ENCODE measurements at places on chromosomes 13 and 19. TPM values are rescaled to one million over a fixed set of nuclear protein-coding genes. Genes with fewer than 3 reads are reported as not detected.

DNA sequence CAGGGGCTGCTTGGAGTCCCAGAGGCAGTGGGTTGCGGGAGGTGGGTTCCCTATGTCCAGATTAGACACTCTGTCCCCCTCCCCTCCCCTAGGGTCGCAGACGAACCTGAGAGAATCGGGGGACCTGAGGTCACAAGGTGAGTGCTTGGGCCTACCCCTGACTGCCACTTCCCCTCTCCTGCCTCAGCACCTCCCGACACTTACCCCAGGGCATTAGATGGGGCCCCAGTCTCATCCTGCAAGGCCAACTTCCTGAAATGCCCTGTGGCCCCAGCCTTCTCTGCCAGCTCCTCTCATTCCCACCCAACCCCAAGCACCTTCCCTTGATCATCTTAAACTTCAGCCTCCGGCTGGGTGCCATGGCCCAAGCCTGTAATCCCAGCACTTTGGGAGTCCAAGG, 23.0 kb downstream of the CKM start:
- no peaks in the 10 kb centered on the region for H3K27me3 ChIP-seq
- no peak overlapping the region for H3K4me3 ChIP-seq
- no peak for DNase-seq
- no peak overlapping the region for H3K27ac ChIP-seq
- peaks cover 17% of the 10 kb centered on the region for H3K36me3 ChIP-seq

- no peak for DNase-seq
- H3K36me3 ChIP-seq, result no peaks in the 10 kb centered on the region
- no peaks in the 10 kb centered on the region for H3K4me1 ChIP-seq
- H3K27ac ChIP-seq, result no peak overlapping the region
- H3K4me3 ChIP-seq, result no peak overlapping the region
- no peaks in the 10 kb centered on the region for H3K27me3 ChIP-seq
Measured at GRCh38 chr13:51845574-51846318, 769 bp upstream of the TMEM272 start.

- H3K4me1 ChIP-seq, result no peaks in the 10 kb centered on the region
- H3K27ac ChIP-seq, result no peak overlapping the region
- no peaks in the 10 kb centered on the region for H3K36me3 ChIP-seq
- DNase-seq, result no peak
Measured at GRCh38 chr13:39283072-39283471, 244.8 kb downstream of the NHLRC3 start.

- H3K4me3 ChIP-seq, result no peak overlapping the region
- no peak overlapping the region for H3K27ac ChIP-seq
- H3K4me1 ChIP-seq, result no peaks in the 10 kb centered on the region
- H3K36me3 ChIP-seq, result no peaks in the 10 kb centered on the region
- DNase-seq, result no peak
Measured at GRCh38 chr13:98206946-98207345, 29.9 kb upstream of the RNF113B start.

DNA sequence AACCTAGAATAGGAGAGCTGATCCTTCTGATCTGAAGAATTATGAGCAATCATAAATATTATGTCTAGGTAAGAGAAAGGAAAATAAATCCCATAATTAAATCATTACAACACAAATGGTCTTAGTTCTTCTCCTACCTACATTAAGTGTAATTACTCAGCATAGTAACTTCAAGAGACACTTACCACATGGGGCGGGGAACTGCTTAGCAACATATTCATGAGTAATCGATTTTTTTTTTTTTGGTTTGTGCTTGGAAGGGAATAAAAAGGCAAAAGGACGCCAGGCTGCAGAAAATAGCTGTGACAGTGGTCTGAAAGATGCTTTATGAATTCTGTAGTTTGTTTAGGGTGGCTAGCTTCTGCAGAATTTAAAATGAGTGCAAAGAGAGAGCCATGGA, 103.3 kb upstream of the HTR2A start:
- H3K27ac ChIP-seq, result no peak overlapping the region
- H3K27me3 ChIP-seq, result no peaks in the 10 kb centered on the region
- H3K36me3 ChIP-seq, result no peaks in the 10 kb centered on the region
- DNase-seq, result no peak

DNA sequence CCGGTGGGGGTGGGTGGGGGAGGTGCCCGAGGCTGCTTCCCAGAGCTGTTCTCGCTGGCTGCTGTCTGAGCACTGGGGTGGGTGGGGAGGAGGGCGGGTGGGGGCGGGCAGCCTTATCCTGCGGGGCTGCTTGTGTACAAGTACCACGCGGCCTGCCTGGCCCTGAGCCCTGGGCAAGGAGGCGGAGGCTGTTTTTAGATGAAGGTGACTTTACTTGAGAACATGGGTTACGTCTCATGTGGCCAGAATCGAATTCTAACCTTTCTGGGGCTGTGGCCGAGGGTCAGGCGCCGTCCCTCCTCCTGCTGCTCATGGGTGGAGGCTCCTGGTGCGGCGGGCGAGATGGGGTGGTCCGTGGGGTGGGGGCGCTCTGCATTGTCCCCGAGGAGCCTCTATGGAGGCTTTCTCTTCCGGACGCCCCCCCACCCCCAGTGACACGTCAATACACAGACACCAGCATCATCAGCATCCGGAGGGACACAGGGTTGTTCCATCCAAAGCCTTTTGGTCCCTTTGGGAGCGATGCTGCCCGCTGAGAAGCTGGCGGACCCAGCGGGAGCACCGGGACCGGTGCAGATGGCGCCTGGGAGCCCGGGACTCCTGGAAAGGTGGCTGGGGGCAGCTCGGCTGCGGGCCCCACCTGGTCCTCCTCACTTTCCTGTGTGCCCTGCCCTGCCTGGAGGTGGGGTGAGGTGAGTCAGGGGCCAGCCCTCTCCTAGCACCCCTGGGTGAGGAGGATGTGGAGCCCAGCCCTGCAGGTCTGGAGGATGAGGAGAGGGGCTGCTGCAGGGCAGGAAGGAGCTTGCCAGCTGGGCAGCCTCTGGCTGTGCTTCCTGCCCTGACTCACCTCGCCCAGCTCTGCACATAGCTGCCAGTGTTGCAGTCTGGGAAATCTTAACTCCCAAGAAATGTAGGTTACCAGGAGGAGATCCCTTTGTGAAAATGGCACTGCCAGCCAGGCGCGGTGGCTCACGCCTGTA, 3.4 kb downstream of the BSG start:
- no peak overlapping the region for H3K4me3 ChIP-seq
- H3K27me3 ChIP-seq, result no peaks in the 10 kb centered on the region
- no peak overlapping the region for H3K27ac ChIP-seq
- peaks cover 31% of the 10 kb centered on the region for H3K36me3 ChIP-seq
- no peak for DNase-seq

DNA sequence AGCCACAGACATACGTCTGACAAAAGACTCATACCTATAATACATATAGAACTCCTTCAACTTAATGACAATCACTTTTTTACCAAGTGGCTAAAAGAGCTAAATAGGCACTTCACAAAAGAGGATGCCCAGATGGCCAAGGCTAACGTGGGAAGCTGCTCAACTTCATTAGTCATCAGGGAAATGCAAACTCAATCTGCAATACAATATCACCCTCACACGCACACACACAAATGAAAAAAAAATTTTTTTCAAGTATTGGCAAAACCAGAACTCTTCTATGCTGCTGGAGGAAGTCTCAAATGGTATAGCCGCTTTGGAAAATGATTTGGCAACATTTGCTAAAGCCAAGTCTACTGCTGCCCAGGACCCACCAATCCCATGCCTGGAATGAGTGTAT, 14.6 kb upstream of the DNMT1 start:
- no peak overlapping the region for H3K27ac ChIP-seq
- no peak for DNase-seq
- no peaks in the 10 kb centered on the region for H3K36me3 ChIP-seq
- no peak overlapping the region for H3K4me3 ChIP-seq
- H3K27me3 ChIP-seq, result no peaks in the 10 kb centered on the region

- H3K4me1 ChIP-seq, result no peaks in the 10 kb centered on the region
- no peak for DNase-seq
- peaks cover 4% of the 10 kb centered on the region for H3K36me3 ChIP-seq
- no peak overlapping the region for H3K4me3 ChIP-seq
- no peaks in the 10 kb centered on the region for H3K27me3 ChIP-seq
Measured at GRCh38 chr13:49760558-49760957, 31.9 kb downstream of the KPNA3 start.

GRCh38 chr19:18660051-18660910, 23.2 kb upstream of the CRTC1 start:
- no peak for DNase-seq
- peaks cover under 1% of the 10 kb centered on the region for H3K36me3 ChIP-seq
- no peak overlapping the region for H3K4me3 ChIP-seq
- no peak overlapping the region for H3K27ac ChIP-seq
- peaks cover 3% of the 10 kb centered on the region for H3K4me1 ChIP-seq

DNA sequence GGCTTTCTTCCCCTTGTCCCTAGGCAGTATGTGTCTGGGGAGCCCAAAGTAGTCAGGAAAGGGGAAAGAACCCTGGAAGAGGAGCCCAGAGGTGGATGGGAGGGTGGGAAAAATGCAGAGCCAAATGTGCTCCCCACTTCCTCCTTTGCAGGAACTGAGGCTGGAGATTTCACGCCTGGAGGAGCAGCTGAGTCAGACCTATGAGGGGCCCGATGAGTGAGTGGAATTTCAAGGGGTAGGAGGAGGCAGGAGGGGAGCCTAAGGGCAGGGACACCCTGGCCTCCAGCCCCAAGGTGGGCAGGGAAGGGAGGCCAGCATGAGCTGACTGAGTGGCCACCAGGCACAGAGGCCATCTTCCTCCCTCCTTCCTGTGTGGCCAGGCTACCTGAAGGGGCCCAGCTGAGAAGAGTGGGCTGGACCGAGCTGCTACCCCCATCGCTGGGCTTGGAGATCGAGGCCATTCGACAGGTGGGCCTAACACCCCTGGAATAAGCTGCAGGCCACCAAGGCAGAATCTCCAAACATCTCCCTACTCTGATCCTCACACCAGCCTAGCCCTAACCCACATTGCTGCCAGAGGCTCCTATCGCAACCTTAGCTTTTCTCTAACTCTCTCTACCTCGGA, 14.3 kb downstream of the PTH2 start:
- H3K27ac ChIP-seq, result no peak overlapping the region
- H3K36me3 ChIP-seq, result no peaks in the 10 kb centered on the region
- no peak overlapping the region for H3K4me3 ChIP-seq

GRCh38 chr13:53863520-53863919, 834.9 kb downstream of the OLFM4 start:
- H3K27me3 ChIP-seq, result no peaks in the 10 kb centered on the region
- no peak overlapping the region for H3K27ac ChIP-seq
- no peak for DNase-seq
- no peaks in the 10 kb centered on the region for H3K4me1 ChIP-seq
- no peaks in the 10 kb centered on the region for H3K36me3 ChIP-seq
- no peak overlapping the region for H3K4me3 ChIP-seq

DNA sequence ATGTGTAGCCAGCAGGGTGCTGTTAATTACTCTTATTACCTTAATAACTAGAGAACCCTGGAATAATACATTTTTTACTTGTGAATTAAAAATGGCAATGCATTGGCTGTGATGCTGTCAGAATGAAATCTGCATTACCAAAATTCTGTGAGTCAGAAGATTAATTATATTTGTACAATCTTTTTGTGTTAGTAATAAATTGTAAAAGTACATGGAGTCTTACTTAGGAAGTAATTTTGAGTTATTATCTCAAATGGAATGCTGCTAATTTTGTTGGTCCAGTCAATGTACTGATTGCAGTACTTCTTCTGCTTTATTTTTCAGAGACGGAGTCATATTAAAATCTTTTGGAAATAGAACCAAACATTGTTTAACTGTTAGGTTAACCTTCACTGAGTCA, 152.0 kb upstream of the SLC10A2 start:
- H3K36me3 ChIP-seq, result no peaks in the 10 kb centered on the region
- no peaks in the 10 kb centered on the region for H3K4me1 ChIP-seq
- no peak overlapping the region for H3K4me3 ChIP-seq
- no peak for DNase-seq
- no peak overlapping the region for H3K27ac ChIP-seq
- no peaks in the 10 kb centered on the region for H3K27me3 ChIP-seq

- no peaks in the 10 kb centered on the region for H3K27me3 ChIP-seq
- peaks cover 8% of the 10 kb centered on the region for H3K36me3 ChIP-seq
- H3K4me3 ChIP-seq, result peak within 1 kb of the TSS; percentile 85
Measured at GRCh38 chr19:40284501-40285352, at the start of gene AKT2. Gene AKT2 (minus strand): TSS chr19:40285345. CDS start chr19:40265267, 20,078 bp downstream.

GRCh38 chr19:15452111-15453047, 2.6 kb upstream of the WIZ start:
- peaks cover 5% of the 10 kb centered on the region for H3K4me1 ChIP-seq
- H3K27ac ChIP-seq, result no peak overlapping the region
- peaks cover 56% of the 10 kb centered on the region for H3K36me3 ChIP-seq
- no peak overlapping the region for H3K4me3 ChIP-seq

GRCh38 chr19:6639439-6639838, 30.5 kb downstream of the TNFSF14 start:
- no peak overlapping the region for H3K4me3 ChIP-seq
- no peak for DNase-seq
- H3K27ac ChIP-seq, result no peak overlapping the region
- H3K36me3 ChIP-seq, result no peaks in the 10 kb centered on the region

DNA sequence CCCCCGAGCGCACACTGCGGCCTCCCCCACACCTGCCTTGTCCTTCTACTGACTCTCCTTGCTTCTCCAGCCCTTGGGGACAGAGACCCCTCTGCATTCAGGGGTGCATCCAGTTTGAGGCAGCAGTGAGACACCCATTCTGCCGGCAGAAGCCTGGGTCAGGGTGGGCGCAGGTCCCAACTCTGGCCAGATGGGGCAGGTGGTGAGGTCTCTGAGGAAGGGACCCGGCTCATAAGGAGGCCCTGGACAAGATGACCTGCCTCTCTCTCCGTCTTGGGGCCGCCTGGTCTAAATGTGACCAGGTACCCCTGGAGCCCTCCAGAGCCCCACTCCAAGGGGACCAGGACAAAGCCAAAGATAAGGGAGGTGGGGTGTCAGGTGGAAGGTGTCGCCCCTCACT, 6.1 kb downstream of the CHERP start:
- no peak overlapping the region for H3K4me3 ChIP-seq
- no peak for DNase-seq
- H3K4me1 ChIP-seq, result peaks cover 7% of the 10 kb centered on the region
- peaks cover 85% of the 10 kb centered on the region for H3K36me3 ChIP-seq
- no peaks in the 10 kb centered on the region for H3K27me3 ChIP-seq

The FUT1 gene
- 0.52 TPM for total RNA-seq

The ZNF433 gene
- total RNA-seq, result 2.0 TPM

The PRRG2 gene
- total RNA-seq, result 2.2 TPM

The OR1I1 gene
- not detected for total RNA-seq

The CD79A gene
- total RNA-seq, result 31.4 TPM

The CYP4F2 gene
- 0.09 TPM for total RNA-seq

The NXNL1 gene
- total RNA-seq, result not detected
